Activated effector memory CD4-positive, alpha-beta T cell treated with anti-CD3 and anti-CD28 coated beads, Interleukin-2, amount 50 U/mL, for 16 hours (primary cell): ENCODE measurements at places on chromosomes 4 and X.

- no peak for DNase-seq
Observed at GRCh38 chrX:103398421-103398864, 22.1 kb downstream of the BEX3 start.

GRCh38 chr4:109999585-109999912 is 86.9 kb downstream of the EGF start:
- no peak for DNase-seq

DNA sequence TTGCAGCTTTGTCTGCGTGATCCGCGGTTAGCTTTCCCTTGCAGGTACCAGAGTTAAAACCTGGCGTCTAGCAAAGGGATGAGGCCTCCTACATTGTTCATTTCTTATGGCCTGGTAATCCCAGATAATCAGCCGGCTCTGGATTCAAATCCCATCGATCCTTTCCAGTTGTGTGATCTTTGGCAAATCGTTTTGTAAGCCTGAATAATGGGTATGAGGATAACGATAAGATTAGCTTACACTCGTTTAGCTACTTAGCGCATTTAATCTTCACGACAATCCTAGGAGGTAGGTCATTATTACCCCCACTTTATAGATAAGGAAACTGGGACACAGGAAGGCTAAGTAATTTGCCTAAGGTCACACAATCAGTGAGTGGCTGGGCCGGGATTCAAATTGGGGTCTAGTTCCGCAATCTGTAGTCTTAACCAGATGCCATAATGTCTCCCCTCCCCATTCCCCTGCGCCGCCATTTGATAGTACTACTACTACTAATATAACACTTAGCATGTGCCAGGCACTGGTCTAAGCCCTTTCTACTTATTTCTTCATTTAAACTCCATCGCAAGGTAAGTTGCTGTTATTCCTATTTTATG is 1.7 kb upstream of the UBA1 start:
- no peak for DNase-seq

DNA sequence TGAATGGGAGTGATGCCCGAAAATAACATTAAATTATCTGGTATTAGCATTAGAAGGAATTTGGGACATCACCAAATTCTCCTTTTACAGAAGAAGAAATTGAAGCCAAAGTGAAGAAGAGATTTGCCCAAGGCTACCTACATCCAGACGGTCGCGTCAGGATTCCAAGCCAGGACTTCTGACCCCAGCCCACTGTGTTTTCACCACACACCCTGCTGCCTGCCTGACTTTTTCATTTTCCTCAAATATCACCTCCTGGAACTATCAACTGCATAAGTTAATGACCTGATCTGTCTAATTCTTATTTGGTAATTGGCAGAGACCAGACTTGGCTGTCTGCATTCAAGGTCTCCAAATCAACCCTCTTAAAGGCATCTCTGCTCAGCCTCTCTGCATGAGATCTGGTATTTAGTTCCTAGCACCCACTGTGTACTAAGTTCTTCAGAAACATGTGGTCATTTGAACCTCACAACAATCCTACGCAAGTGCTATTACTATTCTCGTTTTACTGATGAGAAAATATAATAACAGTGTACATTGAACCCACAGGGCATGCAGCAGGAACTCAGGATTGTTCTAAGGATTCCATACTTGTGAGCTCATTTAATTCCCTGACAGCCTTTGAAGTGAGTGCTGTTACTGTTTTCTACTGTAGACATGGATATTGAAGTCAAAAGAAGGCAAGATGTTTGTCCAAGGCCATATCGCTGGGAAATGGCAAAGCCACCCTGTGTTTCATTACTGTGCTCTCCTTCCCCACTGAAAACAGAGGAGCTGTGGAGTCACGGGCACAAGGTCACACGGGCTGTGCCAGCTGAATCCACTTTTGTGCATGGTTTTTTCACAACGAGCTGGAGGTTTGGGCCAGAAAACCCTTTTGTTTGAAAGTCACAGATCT is 195.2 kb upstream of the C1QTNF7 start:
- no peak for DNase-seq

DNA sequence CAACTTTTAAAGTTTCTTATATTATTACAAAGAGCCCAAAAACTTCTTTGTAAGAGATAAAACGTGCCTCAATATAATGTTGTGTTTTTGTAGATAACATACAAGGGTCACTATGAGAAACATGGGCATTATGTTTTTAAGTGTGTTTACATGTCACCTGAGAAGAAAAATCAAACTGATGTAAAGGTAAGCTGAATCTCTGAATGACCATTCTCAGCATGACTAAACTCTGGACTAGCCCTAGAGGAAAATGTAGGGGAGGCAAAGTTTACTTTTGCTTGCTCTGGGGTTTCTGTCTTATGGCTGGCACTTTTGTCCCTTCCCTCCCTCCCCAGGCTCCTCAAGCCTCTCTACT is 6.8 kb downstream of the MEPE start:
- DNase-seq, result no peak

GRCh38 chrX:110159865-110160264 is 157.0 kb downstream of the TMEM164 start:
- no peak for DNase-seq

DNA sequence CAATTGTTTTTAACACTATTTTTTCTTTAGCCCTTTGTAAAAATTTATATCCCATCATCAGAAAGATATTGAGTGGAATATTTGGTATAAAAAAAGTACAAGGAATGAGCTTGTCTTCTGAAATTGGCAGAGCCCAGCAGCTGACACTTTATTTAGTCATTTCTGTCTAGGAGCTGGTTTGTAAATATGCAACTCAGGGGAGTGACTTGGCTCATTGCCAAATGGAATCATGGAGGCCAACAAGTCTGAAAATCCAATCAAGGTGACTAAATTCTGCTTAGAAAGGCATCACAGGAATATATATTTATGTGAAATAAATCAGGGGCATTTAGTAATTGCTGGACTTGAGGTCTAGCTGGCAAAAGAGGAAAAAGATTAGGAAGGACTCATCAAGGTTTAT is 74.4 kb downstream of the OTC start:
- DNase-seq, result no peak

DNA sequence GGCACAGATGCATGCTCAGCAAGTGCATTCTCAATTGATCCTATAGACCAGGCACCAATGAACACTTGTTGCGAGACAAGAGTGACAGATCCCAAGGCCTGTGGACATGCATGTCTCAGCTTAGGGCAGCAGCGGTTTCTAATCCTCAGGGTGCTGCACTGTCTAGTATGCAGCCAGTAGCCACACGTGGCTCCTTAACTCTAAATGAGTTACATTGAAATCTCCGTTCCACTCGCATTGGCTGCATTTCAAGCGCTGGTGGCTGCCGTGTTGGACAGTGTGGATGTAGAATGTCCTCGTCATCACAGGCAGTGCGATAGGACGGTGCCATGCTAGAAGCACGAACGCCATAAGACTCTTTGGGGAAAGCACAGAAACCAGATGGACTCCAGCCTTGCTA is 24.0 kb upstream of the AFAP1 start:
- no peak for DNase-seq

DNA sequence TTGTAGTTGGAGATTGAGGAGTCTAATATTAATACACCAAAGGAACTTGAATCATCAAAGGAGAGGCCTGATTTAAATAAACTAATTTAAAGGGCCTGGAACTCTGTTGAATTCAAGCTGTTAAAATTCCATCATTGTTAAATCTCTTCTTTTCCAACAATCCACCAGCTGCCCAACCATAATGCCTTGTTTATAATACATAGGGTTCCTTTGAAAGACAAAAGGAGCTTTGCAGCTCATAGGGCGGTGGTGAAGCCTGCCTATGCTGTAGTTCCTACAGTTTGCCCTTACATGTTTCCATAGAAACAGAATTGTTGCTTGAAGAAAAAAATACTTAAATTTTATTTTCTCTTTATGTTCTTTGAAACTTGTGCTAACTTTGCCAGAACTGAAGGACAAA is 102.8 kb downstream of the GLUD2 start:
- DNase-seq, result no peak

GRCh38 chrX:136525738-136526606 is 6.0 kb upstream of the VGLL1 start:
- no peak for DNase-seq

GRCh38 chrX:5907207-5907606 is 321.5 kb downstream of the NLGN4X start:
- DNase-seq, result no peak

- no peak for DNase-seq
Observed at GRCh38 chrX:104195489-104196084, 29.3 kb downstream of the FAM199X start.

DNA sequence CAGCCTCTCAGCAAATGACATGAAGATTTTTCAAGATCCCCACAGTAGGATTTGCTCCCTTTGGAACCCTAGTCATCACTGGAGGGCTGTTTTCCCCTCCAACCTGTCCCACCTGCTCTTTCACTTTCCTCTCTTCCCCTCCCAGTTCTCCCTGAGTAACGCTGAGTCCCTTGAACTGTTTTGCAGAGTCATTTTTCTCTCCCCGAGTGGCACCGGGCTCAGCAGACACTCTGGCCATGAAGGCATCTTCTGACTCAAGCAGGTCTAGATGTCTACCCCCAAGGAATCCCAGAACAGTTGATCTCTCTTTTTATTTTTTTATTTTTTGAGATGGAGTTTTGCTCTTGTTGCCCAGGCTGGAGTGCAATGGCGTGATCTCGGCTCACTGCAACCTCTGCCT is 52.2 kb downstream of the HTRA3 start:
- DNase-seq, result peak; percentile 6

DNA sequence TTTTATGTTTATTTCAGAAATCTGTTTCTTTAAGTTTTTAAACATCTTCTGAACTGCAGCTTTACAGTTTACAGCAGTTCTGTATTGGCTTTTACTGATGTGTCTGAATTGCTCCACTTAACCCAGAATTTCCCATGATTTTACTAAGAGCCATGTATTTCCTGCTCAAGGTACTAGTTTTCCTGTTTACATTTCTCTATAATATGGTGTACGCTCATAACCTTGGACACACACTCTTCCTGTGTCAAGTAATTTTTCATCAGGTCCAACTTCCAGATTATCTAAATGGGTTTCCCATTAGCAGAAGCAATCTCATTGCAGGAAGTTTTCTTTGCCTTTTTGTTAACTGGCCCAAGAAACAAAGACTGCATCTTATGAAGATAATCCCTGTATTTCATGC is 12.3 kb downstream of the ELF2 start:
- DNase-seq, result no peak
